ENCODE measurements at places on chromosomes 16 and 17.

GRCh38 chr17:9636501-9636900 lies 8.8 kb upstream of the USP43 start:
- DNase-seq, result no peak

DNA sequence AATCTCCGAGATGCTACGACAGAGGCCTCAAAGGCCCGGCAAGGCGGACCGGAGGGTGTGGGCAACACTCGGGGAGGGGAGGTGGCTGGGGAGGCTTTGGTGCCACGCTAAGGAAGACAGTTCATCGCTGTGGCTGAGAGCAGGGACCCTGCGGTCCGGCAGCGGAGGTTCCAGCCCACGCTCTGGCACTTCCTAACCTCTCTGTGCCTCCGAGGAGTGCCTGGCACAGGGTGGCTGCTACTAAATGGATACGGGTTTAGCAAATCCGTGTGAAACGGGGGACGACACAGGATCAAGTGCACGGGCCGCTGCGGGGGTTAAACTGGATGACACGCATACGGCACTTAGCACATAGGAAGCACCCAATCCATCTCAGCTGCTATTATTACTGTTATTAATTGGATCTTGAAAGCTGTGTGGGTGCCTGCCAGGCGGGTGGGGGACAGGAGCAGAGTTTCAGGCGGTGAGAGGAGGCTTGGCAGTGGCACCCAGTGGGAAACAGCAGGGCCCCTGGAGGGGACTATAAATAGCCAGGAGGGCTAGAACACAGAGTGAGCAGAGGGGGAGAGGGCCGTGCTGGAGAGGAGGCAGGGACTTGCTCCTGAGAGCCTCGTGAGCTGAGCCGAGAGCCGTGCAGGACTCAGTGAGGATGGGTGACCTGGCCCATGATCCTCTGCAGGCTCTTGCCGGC lies 45.0 kb downstream of the ABR start:
- DNase-seq, result no peak

GRCh38 chr16:70800311-70800710 lies 647 bp downstream of the VAC14 start:
- DNase-seq, result no peak

DNA sequence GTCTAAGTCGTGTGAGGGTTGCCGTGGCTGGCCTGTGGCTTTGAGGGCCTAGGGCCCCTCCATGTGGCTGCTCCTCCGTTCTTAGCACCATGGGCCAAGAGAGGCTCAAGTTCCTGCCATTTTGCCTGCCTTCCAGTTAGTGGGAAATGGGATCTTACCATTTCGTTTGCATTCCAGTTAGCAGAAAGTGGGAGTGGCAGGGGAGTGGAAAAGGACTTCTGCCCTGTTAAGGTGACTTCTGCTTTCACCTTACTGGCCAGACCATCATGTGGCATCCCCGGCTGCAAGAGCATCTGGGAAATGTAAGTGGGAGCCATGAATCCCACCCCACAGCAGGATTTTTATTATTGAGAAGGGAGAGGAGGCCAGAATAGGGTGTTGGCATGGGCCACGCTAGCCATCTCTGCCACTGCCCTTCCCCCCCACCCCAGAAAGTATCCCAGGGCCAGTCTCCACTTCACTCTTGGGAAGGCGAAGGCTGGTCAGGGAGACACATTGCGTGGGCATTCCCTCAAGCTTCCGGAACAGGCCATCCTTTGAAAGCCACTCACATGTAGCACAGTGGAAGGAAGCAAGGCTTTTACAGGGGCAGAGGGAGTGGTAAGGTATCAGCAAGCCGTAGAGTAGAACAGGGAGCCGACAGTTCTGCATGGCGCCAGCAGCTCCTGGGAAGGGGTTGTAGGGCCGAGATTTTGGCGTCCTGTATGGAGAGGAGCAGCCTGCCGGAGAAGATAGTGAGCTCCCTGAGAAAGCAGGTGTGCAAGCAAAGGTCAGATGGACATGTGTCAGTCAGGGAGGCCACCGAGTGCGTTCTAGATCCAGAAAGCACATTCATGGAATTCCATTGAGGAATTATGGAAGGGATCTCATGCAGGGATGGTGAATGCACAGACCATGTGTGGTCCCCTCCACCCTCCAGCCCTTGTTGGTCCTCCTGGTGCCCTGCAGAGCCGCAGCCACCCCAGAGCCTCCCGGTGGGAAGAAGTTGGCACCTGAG lies 33.4 kb downstream of the CMIP start:
- no peak for DNase-seq

DNA sequence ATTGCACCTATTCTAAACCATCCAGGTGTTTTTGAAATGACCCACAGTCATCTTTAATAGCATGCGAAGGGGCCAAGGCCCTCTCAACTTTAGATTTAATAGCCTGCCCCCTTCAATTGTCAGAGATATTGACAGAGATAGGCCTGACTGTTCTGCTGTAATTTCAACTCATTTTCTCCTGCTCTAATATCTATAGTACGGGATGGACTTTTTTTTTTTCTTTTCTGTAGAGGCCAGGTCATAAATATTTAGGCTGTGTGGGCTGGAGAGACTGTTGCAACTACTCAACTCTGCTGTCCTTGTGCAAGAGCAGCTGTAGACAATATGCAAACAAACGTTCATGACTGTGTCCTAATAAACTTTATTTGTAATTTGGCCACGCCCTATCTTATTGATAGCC lies 24.7 kb upstream of the KRT20 start:
- DNase-seq, result no peak

GRCh38 chr16:30830072-30830417 lies 43.0 kb upstream of the ZNF629 start:
- no peak for DNase-seq

DNA sequence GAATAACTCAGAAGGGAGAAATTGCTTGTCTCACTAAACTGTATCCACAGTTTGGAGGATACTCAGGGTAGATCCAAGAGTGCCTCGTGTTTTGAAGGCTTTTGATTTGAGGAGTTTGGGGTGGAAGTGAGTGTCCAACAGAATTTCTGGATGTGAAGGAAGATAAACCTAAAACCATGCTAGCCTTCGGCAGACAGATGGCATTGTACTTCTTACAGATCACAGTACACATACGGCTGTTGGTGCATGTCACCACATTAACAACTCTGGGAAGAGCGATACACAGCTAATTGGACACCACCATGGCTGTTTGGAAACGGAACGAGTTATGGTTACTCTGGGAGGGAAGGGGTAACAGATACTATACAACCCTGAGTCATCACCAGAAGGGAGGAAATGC lies 420.4 kb downstream of the GRIN2A start:
- no peak for DNase-seq

DNA sequence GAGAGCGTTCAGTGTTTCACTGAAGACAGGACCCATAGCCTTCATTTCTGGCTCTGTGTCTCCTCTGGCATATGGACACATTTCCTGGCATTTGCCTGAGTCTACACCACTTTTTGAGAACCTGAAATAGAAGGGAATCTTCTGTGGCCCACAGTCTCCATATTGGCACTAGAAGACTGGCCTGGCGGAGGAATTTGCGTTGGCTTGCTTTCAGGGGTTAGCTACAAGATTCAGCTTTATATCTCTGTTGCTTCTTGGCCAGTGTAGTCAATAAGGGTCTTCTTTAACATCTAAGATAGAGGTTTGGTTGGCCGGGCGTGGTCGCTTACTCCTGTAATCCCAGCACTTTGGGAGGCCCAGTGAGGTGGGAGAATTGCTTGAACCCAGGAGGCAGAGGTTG lies 12.8 kb upstream of the CLEC18C start:
- DNase-seq, result peak; percentile 16

GRCh38 chr16:70444249-70445063 lies 5.6 kb upstream of the ST3GAL2 start:
- no peak for DNase-seq

DNA sequence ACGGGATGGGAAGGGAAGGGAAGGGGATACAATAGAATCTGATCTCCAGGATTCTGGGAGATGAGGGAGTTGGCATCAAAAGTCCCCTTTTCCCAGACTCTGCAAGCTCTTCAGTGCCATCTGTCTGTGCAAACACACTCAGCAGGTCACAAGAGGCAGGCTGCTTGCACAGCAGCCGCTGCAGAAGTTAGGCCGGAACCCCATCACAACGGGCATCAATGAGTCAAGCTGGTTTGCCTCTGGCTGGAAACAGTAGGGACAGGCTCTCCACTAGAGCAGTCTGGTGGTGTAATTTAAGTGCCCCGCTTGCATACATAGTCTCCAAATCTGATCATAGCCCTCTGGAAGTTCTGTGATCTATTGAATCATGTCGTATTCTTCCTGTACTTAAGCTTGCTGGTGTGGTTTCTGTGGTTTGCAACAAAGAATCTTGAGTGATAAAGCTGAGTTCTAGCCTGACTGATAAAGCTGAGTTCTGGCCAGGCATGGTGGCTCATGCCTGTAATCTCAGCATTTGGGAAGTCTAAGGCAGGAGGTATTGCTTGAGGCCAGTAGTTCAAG lies 33.7 kb upstream of the KDM8 start:
- peak; percentile 74 for DNase-seq

DNA sequence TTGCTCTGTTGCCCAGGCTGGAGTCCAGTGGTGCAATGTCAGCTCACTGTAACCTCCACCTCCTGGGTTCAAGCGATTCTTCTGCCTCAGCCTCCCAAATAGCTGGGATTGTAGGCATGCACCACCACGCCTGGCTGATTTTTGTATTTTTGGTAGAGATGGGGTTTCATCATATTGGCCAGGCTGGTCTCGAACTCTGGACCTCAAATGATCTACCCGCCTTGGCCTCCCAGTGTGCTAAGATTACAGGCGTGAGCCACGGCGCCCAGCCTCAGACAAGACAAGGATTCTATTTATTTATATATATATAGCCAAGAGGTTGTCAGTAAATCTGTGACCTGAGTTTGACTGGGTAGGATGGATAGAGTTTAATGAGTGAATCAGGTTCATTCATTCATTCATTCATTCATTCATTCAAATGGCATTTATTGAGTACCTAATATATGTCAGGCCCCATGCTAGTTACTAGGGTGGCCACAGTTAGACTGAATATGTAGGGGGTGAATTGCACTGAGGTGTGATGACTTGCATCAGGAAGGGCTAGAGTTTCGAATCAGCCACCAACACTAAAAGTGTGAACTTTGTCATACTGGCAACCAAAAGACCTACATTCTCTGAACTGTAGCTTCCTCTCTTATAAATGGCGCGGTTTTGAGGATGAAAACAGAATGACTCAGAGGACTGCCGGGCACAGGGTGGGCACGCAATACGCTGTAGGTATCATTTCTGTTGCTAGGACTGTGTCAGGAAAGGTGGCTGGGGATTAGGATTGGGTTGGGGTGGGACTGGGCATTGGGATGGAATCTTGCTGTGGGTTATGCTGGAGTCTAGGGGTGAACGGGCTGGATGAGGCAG lies 37.8 kb downstream of the ITGAE start:
- DNase-seq, result no peak

DNA sequence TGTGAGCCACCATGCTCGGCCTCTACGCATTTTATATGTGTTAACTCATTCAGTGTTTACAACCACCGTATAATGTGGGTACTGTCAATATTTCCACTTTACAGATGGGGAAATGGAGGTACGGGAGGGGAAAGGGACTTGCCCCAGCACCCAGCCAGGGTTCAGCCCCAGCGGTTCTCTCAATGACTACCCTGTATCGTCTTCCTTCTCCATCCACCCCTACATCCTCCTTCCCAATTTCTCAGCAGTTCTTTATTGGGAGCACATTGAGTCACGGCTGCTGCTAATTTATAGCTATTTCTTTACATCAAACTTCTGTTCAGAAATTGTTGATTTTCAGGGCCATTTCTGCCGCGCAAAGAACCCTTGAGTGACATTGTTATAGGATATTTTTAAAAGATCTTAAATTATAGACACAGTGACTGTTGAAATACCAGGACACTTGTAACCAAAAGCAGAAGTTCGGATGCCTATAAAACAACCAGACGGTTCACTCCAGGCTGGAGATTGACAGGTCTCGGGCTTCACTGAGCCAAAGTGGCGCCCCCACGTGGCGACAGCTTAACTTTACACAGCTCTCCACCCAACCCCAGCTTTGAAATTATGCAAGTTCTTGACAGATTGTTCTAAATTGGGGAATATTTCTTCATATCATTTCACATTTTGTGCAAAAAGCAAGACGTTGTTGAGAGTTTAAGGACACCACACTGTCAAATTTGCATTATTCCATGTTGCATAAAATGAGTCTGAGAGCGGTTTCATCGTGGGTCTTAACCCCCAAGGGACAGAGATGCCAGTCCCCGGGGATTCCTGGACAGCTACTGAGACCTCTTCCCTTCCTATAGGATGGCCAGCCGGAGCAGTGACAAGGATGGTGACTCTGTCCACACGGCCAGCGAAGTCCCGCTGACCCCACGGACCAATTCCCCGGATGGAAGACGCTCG lies 11.8 kb downstream of the SYT17 start:
- DNase-seq, result no peak

DNA sequence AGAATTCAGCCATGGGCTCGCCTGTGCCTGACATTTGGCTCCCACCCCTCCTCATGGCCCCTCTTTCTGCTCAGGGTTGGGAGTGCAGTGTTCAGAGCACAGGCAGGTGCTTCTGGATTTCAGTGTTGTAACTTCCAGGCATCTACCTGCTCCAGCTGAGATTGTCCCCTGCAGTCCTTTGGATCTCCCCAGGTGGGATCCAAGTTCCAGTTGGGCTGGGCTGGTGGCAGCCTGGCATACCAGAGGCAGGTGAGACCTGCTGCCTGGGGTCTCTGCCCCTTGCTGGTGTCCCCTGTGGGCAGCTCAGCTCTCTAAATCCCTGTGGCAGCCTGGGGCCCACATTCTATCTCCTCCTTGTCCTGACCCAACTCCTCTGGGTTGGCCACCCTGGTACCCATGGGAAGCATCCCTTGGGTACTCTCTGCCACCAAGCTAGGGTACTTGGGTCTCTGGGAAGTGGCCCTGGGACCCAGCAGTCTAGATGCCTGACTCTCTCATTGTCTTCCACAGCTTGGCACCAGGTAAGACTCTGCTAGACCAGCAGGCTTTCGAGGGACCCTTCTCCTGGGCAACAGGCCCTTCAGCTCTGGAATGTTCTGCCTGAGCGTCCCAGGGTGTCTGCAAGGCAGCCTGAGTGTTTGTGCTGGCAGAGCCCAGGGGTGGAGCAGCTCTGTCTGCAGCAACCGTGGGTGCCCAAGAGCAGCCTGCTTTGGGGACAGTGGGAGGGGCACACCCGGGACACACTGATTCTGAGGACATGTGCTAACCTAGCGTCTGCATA lies 42.5 kb downstream of the DNAH17 start:
- no peak for DNase-seq

DNA sequence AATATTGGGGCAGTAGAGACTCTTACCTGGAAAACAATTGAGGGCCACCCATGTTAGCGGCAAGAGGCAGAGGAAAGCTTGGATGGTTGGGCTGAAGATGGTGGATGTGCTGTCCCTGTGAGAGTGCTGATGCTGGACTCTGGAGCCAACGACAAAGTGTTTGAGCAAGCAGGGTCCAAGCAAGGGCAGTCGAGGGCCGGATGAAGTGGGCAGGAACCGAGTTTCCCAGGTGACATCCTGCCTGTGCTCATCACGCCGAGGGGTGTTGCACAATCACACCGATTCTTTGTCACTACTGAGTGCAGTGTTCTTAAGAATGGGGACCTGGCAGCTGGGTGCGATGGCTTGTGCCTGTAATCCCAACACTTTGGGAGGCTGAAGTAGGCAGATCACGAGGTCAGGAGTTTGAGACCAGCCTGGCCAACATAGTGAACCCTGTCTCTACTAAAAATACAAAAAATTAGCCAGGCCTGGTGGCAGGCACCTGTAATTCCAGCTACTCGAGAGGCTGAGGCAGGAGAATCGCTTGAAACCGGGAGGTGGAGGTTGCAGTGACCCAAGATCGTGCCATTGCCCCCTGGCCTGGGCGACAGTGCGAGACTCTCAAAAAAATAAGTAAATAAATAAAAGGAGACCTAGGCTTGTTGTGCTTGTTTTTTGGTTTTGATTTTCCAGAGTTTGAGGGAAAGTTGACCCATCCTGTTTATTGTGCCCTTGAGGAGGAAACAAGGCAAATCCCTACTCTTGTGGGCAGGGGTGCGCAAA lies 6.1 kb downstream of the PYCARD start:
- no peak for DNase-seq

Measured in activated T-cell treated with anti-CD3 and anti-CD28 coated beads, Interleukin-2, amount 50 U/mL, for 1 hour (primary cell).